ENCODE measurements at places on chromosomes 2 and 18.

DNA sequence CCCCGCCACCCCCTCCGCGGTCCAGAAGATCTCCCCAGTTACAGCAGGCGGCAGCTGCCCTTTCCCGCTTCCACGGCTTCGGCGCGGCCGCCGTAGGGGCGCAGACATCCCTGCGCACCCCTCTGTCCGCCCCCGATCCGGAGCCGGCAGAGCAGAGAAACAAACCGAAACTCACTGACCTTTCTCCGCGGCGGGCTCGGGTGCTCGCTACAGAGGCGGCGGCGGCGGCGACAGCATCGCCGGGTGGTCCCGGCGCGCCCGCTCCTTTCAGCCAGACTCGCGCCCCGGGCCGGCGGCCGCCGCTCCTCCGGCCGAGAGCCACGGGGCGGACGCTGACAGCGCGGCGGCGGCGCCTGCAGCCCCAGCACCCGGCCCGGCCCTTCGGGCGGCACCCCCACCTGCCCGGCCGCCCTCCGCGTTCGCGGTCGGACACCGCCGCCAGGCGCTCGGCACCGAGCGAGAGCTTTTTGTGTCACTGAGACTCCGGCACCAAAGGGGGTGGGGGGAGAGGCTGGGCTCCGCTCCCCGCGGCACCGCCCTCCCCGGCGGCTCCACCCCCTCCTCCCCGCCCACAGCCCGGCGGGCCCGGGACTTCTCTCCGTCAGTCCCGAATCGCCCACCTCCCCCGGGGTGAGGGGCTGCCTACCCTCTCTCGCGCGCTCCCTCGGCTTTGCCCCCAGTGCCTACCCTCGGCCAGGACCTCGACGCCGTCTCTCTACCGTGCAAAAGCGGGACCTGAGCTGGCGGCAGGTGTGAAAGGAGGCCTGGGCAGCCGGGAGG is 1.4 kb upstream of the RNF152 start:
- peak; percentile 57 for DNase-seq

GRCh38 chr18:79042276-79042675 is 26.9 kb upstream of the ATP9B start:
- DNase-seq, result no peak

DNA sequence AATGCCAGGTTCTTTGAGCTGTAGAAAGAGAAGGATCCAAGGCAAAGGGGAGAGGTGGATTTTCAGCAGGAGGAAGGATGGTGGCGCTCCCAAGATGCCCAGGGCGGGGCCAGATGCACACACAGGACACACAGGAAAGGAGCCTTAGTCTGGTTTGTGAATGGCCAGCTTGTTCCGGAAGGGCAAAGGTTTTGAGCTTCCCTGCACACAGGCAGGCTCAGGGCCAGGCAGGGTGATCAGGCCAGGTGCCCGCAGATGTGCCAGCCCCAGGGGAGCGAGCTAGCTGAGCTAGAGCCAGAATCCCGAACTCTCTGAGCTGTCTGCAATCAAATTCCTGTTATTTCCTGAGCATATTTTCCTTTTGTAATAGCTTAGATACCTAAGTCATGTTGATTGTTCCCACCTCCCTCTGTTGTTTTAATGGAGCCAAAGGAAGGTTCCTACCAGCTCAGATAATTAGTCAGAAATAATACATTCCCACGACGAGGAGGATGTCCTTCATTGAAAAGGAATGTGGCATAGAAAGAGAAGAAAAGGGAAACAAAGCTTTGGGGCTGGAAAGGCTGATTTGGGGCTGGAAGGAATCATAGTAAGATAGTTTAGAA is 13.7 kb upstream of the OTOF start:
- DNase-seq, result no peak

DNA sequence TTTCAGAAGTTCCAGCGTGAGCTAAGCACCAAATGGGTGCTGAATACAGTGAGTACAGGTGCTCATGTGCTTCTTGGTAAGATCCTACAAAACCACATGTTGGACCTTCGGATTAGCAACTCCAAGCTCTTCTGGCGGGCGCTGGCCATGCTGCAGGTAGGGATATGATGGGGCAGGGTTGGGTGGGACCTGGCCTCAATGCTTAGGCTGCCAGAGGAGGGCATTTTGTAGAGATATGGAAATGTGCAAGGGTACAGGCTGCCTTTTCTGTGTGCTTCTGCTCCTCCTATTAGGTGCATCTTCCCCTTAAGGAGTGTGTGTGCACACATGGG is 22.1 kb downstream of the GCKR start:
- no peak for DNase-seq

DNA sequence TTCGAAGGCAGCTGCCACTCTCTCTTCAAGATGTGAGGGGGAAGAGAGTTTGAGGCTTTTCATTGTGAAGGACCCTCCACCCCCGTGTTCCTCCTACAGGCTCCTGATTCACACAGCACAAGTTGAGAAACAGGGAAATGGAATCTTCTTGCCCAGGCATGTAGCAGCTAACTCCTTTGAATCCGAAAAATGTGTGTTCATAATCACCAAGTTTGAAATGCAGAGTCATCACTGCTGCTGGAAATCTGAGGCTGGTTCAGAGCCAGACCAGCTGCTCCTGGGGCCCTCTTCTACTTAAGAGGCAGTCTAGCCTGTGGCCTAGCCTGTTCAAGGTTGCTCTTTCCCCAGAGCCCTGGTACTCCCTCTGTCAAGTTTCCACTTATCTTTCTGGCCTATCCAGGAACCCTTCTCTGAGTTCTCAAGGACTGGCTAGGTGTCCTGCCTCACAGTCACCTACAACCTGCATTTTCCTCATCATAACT is 166.4 kb downstream of the TMEM247 start:
- DNase-seq, result no peak

- DNase-seq, result no peak
Measured at GRCh38 chr2:105104208-105104731, 66.4 kb downstream of the MRPS9 start.

GRCh38 chr2:127565261-127566138 is 30.0 kb downstream of the MYO7B start:
- no peak for DNase-seq

DNA sequence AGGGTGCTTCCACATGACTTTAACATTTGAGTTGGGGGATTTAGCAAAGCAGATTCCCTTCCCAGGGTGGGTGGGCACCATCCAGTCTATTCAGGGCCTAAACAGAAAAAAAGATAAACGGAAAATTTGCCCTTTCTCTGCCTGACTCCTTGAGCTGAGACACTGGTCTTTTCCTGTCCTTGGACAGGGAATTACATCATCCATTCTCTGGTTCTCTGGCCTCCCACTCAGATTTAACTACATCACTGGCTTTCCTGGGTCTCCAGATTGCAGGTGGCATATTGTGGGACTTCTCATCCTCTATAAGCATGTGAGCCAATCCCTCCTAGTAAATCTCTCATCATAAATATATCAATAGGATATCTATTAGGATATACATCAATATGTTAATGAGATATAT is 25.8 kb downstream of the CAPN13 start:
- DNase-seq, result no peak

DNA sequence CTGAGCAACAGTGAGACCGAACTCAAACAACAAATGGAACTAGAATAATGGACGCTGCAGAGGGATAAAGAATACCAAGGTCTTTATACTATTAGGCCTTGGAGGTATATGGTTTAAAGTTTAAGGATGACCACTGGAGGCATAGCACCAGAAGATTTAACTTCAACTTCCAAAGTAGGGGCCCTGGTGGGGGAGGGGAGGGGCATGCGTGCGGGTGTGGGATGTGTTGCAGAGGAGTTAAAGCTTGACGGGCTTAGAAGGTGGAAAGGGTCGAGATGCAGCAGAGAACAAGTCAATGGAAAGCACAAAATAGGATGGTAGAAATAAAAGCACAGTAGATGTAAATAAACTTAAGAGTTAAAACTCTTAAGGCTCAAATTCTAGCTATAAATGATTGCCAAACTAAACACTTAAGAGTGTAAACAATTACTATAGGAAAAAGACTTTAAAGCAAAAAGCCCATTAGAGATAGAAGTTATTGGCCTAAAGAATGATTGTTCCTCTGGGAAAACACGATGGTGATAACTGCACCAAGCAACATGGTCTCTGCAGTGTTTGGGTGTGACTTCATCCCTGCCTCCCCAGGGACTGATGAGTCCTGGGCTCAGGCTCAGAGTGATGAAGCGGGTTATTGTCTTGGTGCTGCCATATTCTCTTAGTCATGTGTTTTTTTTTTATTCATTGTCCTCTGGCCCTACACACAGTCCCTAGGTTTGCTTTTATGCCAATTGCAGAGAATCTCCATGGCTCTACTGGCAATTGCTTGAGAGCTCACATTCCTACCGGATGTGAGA is 13.0 kb downstream of the RRM2 start:
- DNase-seq, result no peak

DNA sequence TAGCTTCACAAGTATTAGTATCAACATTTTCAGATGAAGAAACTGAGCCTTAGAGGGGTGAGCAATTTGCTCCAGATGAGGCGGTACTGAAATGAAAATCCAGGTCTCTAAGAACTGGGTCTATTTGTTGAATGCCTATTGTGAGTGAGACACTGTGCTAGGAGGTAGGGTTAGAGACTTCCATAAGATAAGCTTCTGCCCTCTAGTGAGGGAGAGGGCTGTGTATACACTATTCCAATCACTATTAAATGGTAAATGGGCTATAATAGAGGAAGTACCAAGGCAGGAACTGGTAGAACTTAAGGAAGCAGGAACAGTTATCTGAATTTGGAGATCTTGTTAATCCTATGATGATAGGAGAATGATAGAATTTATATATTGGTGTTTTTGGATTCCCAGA is 23.6 kb upstream of the GLS start:
- DNase-seq, result no peak

GRCh38 chr2:209726311-209726710 is 45.3 kb upstream of the UNC80 start:
- DNase-seq, result no peak

- DNase-seq, result no peak
Measured at GRCh38 chr18:75607701-75608100, 180.2 kb upstream of the SMIM21 start.

GRCh38 chr2:200301953-200302858 is 4.3 kb upstream of the SPATS2L start:
- no peak for DNase-seq

DNA sequence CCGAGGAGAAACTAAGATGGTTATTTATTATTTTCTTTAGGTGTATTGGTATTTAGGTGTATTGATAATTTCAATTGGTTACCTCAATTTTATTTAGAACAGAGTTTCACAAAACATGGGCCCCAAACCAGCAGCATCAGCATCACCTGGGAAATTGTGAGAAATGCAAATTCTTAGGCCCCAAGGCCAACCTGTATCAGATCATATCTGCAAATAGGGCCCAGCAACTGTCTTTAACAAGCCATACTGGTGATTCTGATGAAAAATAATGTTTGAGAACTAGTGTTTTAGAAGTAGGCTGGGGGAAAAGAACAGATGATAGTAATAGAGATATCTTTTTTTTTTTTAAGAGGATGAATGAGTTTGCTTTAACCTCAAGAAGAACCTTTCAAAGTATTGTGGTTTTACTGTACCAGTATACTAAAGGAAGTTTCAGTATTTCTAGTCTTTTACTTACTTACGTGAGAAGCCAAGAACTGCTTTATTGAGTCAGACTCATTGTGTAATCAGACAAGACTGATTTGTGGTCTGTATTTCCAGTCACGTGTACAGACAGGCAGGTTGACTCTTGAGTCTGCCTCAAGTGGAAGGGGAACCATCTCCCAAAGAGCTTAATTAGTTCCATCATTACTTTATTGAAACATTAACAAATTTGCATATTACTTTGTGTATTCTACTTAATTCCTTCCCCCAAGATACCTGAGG is 60.4 kb upstream of the GAREM1 start:
- no peak for DNase-seq

DNA sequence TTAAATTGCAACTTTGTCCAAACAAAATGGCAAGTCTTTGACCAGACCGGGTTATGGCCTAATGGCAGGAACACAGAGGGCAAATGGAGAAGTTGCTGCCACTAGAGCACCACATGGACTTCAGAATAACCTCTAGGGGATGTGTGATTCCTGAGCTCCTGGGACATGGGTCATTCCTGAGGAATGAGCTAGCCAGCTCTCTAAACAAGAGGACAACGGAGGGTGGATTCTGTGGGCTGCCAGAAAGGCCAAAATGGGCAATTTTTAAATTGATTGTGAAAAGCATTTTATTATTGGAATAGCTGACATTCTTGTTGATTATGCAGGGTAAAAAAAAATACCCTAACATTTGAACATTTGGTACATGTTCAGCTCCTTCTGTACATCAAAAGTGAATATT is 109.8 kb upstream of the FZD5 start:
- no peak for DNase-seq

DNA sequence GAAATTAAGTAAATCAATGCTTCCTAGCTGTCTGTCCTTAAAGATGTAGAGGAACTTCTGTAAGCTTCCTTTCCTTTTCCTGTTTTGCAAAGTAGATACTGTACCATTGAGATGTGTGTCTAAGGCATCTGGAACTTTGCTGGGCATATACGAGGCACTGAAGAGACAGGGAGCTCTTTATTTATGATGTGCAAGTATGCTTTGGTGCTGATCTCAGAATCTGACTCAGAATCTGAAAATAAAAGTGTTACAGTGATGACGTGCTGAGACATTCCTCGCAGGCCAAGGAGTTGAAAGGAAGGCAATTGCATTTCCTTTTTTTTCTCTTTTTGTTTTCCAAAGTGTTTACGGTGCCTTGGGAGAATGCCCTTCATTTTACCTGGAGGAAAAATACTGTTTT is 230.9 kb upstream of the RGPD4 start:
- DNase-seq, result no peak

All from hippocampal formation (tissue), 2 donors.